Pons (tissue), 1 donor: ENCODE measurements at places on chromosomes 6 and 20.

- DNase-seq: no peak
Observed at GRCh38 chr6:135086414-135086764, 31.8 kb upstream of the HBS1L start.

DNA sequence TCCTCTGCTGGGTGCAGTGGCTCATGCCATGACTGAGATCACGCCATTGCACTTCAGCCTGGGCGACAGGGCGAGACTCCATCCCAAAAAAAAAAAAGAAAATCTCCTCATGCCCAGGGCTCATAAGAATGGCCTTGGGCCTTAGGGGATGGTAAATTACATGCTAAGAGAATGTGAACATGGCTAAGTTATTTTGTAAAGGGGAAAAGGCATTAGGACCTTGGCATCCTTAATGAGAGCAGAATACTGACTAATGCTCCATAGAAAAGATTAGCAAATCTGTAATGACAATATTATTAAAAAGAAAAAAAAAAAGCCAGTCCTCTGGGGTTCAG lies 12.6 kb upstream of the SHLD1 start:
- no peak for DNase-seq

DNA sequence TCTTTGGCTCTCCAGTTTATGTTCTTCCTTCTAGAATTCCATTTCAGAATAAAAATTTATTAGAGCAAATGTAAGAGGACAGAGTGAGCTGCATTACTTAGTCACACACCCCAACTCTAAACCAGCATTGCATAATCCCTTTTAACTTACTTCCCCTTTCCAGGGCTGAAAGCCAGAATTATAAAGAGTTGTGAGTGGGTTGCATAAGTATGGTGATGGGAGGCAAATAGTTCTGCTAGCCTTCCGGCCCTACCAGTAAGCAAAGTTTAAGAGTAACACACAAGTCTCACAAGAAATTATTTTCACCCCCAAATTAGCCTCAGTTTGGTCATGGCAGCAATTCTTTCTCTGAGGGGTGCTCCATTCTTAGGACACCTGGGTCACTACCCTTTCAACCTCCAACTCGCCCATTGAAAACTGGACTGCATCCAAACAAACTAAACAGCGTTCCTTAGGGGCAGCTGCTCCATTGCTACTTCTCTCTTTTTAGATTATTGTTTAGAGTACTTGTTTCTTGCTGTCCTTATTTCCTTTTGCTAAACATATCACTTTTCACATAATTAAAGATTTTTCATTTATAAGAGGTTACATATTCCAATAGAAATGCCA lies 1.6 kb downstream of the KIAA0408 start:
- peak; percentile 71 for DNase-seq

DNA sequence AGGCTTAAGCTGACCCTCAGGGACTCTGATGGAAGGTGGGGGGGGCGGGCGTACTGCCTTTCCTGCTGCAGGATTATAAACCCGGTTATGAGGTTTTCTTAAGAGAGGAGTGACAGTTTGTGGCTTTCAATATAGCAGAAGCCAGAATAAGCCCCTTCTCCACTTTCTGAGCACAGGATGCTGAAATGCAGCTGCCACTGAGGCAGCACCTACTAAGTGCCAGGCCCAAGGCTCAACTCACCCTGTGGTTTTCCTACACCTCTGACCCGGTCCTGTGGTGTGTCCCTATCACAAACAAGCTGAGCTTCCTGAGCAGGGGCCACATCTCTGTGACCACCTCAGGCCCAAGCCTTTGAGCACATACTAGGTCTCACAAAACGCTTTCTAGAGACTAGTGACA lies 59.6 kb upstream of the NFATC2 start:
- no peak for DNase-seq

- no peak for DNase-seq
Observed at GRCh38 chr6:4067673-4068072, 11.3 kb downstream of the FAM217A start.

DNA sequence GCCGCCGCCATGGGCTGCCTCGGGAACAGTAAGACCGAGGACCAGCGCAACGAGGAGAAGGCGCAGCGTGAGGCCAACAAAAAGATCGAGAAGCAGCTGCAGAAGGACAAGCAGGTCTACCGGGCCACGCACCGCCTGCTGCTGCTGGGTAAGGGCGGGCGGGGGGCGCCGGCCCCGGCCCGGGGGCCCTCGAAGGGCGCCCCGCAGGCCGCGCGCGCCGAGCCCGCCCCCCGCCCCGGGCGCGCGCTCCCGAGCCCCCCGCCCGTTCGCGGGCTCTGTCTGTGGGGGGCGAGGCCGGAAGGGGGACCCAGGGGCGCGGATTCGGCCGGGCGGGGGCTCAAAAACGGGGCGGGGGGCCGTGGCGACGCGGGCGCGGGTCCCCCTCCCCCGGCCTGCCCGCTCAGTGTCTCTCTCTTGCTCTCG lies 39.2 kb downstream of the GNAS start:
- DNase-seq: no peak

GRCh38 chr6:153085239-153085638 lies 45.8 kb downstream of the RGS17 start:
- no peak for DNase-seq

DNA sequence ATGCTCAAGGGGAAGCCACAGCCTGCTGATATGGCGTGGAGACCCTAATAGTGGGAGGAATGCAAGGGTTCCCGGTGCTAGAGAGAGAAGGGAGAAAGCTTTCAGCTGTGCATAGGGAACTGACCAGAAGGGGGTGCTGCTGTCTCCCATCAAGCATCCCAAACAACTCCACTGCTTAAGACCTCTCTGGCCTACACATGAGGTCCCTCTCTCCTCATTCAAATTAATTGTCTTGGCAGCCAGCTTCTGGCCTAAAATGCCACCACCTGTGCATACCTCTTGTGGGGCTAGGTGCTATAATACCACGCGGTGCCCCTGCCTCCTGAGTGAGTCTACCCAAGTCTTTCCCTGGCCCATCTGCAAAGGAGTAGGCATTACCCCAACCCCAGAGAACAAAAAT lies 14.5 kb downstream of the ADISSP start:
- DNase-seq: peak; percentile 73

DNA sequence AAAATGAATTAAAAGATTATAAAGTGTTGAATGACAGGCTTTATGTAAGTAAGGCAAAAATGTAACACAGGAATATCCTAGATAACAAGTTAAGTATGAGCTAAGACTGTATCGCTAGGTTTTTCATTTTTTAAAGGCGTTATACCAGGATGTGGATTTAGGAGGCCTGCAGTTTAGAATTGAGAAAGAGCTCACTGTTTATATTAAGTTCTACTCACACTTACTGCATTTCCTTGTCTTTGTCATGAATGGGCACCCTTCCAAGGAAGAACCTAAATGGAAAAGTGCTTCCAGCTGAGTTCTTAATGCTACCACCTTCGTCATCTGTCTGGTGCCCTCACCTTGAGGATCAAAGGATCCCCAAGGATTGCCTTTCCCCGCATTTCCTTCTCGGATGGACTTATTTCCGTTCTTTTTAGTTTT lies 148.7 kb downstream of the SOX4 start:
- DNase-seq: no peak

GRCh38 chr20:1205802-1206201 lies 2.5 kb downstream of the C20orf202 start:
- DNase-seq: no peak

- DNase-seq: no peak
Observed at GRCh38 chr6:83314693-83315092, 116.2 kb downstream of the ME1 start.

- peak; percentile 60 for DNase-seq
Observed at GRCh38 chr20:48831718-48832404, 4.1 kb upstream of the PREX1 start.

GRCh38 chr6:50998905-50999304 lies 180.2 kb downstream of the TFAP2B start:
- DNase-seq: no peak

DNA sequence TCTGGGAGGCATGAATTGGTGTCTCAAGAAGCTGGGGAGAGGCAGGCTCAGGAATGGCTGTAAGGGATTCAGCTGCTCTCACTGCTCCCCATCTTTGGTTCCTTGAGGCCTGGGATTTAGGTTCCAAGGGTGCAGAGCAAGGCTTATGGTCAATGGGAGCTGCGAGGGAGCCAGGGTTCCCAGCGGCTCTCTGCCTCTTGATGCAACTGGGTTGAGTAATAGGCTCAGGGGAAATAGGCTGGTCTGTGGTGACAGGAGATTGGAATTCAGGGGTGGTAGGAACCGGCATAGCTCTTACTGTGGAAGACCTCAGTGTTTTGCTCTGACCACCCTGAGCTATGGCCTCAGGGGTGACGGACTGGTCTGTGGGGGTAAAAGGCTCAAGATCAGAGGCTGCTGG lies 13.0 kb upstream of the NRM start:
- no peak for DNase-seq

- DNase-seq: no peak
Observed at GRCh38 chr6:113591896-113592827, 265.0 kb upstream of the MARCKS start.

DNA sequence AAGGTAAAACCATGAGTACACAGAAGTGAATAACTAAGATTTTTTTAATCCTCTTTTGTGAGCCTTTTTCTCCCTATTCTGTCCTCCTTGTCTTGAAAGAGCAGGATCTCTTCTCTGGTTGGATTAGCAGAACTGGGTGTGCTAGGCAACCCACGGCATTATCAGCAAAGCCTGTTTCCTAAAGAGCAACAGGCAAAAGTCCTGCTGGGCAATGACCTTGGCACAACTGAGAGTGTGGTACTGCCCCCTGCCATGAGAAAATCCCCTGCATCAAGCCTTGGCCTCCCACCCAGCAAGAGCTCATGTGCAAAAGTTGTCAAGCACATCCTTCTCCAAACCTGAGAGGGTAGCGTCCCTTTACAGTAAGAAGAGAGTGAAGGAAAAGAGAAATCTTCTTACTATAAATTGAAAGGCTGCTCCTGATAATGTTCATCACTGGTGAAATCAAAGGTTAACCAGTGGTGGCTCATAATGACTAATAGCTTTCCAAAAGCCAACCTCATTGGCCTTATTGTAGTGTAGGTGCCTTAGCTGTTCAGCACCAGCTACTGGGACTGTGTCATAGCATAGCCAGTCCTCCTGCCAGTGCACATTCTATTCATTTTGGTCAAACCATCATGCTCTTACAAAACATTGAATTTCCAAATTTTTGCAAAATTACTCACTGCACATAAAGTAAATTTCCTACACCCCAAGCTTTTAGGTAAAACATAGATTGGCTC lies 17.1 kb downstream of the KIF6 start:
- DNase-seq: no peak

DNA sequence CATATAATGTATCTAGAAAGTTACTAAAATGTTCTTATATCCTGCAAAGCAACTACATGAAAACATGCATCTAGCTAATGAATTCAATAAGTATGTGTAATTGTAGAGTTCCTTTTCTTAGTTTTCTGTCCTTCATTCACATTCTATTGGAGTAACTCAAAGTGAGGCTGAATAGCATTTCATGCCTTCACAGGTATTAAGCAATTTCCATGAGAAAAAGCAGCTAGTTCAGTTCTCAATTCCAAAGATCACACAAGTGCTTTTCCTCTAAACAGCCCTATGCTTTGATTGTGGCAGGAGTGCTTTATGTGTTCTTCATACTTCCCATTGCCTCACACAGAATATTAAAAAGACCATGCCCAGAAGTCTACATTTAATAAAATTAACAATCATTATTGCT lies 274.9 kb downstream of the RFPL4B start:
- DNase-seq: no peak

DNA sequence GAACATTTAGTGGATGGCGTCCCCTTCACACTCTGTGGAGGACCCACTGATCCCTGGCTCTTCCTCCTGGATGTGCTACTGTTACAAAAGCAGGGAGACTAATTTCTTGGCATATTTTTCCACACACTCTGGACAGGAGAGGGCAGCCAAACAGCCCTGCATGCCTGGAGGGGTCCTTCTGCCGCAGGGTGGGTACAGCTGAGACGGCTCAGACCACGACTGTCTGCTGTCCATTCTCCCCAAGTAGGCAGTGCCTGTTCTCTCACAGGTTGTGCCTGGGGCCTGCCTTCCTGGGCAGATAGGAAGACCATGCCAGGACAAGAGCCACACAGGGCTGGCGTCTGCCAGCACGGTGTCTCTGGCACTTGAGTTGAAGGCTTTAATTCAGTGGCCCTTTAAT lies 260.1 kb downstream of the FOXC1 start:
- DNase-seq: no peak

- peak; percentile 24 for DNase-seq
Observed at GRCh38 chr20:23995905-23996666, 7.5 kb upstream of the GGTLC1 start.
